ENCODE measurements at places on chromosomes 13 and 19. TPM values are rescaled to one million over a fixed set of nuclear protein-coding genes. Genes with fewer than 3 reads are reported as not detected.

GPR12 gene
- 0.18 TPM for total RNA-seq

WDR88 gene
- not detected for total RNA-seq

IL12RB1 gene
- total RNA-seq, result 1.2 TPM

VPS36 gene
- total RNA-seq, result 34.1 TPM

STOML3 gene
- total RNA-seq, result not detected

CCDC70 gene
- total RNA-seq, result not detected

HSD17B14 gene
- 5.4 TPM for total RNA-seq

TMEM38A gene
- total RNA-seq, result 20.2 TPM

KLK4 gene
- not detected for total RNA-seq

SGCG gene
- 77.5 TPM for total RNA-seq

COL5A3 gene
- total RNA-seq, result 23.9 TPM

LILRA5 gene
- 4.7 TPM for total RNA-seq

APLP1 gene
- total RNA-seq, result 11.3 TPM
